T-helper 22 cell (primary cell): ENCODE measurements at places on chromosomes 5 and 9.

DNA sequence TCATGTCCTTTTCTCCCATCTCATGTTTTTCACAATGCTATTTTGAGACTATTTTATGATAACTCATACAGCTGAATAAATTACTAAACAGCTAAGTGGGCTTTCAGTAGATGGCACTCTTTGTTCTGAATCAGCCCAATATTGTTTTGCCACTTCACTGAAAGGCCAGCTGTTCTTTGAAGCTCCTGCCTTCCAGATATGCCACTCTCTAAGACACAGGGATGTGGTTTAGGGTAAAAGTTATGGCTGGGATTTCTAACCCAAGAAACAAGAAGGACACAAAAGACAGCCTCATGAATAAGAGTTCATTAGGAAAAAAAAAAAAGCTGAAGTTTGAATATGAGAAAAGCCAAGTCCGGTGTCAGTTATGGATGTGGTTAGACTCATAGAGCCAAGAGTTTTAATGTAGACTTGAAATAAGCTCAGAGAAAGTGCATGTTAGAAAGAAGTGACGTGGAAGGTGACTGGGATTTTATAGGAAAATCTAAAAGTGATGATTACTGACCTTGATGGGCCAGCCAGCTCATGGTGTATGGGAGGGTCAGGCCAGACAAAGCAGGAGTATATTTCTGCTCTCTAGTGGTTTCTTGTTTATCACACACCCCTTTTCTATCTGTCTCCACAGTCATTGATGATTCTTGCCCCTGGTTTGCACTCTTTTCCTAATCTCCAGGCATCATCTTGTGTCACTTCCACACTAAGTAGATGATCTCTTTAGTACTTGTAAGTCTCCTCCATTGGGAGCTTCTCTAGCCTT, 488.5 kb downstream of the NR2F1-AS1 start:
- no peak for DNase-seq

DNA sequence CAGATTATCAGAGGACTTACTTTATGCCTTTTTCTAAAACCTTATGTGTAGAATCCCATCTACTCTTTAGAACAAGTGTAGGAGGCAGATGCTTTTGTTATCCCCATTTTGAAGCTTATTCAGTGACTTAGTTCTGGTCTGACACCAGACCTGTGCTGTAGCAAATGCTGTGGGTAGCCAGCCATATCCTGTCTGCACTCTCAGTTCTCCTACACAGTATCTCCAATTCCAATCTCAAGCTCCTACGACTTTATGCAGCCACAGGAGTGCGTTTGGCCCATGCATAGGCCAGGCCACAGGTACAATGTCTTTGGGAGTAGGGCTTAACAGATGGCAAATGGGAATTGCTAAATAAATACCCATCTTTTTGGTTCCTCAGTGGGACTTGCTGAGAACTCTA, 292.6 kb downstream of the MCTP1 start:
- DNase-seq = no peak

DNA sequence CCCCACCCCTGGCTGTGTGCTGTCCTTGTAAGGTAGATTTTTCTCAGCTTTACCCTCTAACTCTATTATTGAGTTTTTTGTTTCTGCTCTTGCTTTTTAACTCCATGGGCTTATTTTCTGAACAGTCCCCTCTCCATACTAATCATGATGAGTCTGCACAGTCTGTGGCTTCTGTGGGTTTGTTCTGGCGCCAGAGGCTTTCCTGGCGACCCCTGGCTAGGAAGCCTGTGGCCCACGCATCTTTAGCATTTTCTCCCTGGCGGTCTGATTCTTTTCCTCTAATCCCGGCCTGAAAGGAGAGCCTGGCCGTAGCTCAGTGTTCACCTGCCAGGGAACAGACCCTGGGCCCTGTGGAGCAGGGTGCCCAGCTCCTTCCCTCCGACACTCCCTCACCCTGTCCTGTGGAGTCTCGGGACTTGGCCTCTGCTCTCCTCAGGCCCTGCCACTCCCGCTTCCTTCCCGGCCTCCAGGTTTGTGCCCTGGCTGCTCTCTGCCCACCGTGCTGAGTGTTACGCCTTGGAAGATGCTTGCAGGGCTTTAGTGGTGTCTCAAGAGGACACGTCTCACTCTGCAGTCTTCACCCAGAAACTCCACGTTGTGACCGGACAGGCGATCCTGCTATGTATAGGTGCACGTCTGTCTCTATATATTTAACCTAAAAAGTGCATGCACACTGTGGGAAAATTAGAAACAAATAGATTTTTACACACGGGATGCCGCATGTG, 31.7 kb upstream of the LRRC14B start:
- DNase-seq = no peak

- no peak for DNase-seq
Observed at GRCh38 chr5:1951165-1951816, 68.6 kb upstream of the IRX4 start.

GRCh38 chr5:172491481-172491880, 37.2 kb upstream of the SH3PXD2B start:
- no peak for DNase-seq

DNA sequence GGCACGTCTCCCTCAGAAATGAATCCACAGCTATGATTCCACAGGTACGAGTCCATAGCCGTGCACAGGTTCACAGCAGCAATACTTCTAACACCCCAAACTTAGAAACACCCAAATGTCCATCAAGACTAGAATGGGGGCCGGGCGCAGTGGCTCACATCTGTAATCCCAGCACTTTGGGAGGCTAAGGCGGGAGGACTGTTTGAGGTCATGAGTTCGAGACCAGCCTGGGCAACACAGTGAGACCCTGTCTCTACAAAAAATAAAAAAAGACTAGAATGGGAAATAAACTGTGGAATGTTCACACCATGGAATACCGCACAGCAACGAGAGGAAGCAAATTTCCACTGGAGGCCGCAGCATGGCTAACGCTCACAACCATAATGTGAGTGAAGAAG, 4.3 kb upstream of the DOLPP1 start:
- DNase-seq = no peak

DNA sequence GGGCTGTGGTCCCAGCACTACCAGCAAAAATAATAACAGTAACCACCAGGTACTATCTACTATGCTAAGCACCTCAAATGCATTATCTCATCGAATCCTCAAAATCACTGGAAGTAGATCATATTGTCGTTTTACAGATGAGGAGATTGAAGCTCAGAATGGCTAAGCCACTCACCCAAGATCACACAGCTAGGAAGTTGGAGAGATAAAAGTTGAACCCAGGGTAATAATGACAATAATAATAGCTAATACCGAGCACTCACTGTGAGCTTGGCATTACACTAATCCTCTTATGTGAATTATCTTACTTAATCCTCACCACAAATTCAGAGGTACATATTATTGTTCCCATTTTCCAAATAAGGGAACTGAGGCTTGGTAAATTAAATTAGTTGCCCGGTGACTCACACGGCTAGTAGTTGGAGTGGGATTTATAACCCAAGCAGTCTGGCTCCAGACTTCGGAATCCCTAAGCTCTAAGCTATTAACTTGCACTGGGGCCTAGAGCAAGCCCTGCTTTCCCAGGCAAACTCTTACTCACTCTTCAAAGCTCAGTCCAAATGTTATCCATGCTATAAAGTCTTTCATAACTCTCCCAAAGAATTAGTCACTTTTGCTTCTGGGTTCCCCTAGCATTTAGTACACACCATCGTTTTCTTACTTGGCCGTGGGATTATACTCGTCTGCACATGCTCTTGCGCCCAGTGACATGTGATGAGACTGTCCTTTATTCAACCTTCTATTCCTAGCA, 3.8 kb downstream of the ARSI start:
- DNase-seq = no peak

- DNase-seq = no peak
Observed at GRCh38 chr9:37301042-37301853, 121.2 kb upstream of the GRHPR start.

GRCh38 chr9:111622626-111623025, 8.5 kb upstream of the DNAJC25 start:
- DNase-seq = no peak

DNA sequence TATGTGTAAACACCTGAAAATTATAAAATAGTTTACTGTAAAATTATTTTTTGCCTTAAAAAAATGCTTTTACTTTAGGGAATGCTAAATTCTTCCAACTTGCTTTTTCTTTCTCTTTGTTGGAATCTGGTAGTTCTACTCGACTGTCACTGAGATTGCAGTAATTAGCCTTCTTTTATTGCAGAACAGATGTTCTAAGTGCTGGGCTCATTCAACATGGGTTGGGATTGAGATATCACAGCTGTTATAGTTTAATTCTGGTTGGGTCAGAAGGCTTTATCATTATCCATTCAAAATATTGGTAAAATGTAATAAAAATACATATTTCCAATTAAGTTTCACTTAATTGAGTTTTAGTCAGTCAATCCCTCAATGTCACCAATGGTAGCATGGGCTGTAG, 686.7 kb downstream of the CDH18 start:
- DNase-seq = no peak

GRCh38 chr9:16601991-16602390, 268.5 kb downstream of the BNC2 start:
- DNase-seq = no peak

GRCh38 chr5:32709750-32710549, 1.2 kb upstream of the NPR3 start:
- no peak for DNase-seq

DNA sequence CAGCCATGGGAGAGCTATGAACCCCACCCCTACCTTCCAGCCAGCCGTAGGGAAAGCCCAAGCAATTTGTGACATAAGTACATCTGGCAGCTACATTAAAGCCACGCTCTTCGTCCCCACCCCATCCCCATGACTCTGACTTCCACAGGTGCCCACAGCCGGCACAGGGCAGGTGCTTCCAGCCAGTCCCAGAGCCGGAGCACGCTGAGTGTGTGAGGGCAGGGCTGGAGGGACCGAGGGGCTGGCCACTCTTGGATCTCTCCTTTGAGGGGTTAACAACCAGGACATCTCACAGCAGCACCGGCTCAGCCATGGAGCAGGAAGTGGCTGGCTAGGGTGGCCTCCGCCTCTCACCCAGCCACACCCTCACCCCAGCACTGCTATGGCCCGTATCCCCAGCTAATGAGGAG, 2.4 kb upstream of the FAM78A start:
- DNase-seq = peak; percentile 34

DNA sequence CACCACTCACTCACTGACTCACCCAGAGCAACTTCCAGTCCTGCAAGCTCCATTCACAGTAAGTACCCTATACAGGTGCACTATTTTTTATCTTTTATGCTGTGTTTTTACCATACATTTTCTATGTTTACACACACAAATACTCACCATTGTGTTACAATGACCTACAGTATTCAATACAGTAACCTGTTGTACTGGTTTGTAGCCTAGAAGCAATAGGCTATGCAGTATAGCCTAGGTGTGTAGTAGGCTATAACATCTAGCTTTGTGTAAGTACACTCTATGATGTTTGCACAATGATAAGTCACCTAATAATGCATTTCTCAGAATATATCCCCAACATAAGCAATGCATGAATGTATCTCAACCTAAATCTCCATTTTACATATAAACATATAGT, 541.1 kb downstream of the NR2F1-AS1 start:
- DNase-seq = no peak

DNA sequence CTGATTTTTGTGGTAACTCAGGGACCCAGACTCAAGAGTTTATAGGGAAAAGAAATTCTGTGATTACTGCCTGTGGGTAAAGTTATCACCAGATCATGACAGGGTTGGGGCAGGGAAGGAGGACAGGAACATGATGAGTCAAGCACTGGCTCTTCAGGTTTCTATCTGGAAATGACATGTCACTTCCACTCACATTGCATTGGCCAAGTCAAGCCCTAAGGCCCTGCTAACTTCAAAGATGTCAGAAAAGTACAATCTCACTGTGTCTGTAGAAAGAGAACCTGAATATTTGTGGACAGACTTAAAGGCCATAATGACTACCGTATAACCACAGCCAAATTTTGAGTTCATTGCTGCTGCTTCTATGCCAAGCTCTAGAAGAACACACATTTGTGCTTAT, 187.7 kb downstream of the TLE4 start:
- DNase-seq = no peak

DNA sequence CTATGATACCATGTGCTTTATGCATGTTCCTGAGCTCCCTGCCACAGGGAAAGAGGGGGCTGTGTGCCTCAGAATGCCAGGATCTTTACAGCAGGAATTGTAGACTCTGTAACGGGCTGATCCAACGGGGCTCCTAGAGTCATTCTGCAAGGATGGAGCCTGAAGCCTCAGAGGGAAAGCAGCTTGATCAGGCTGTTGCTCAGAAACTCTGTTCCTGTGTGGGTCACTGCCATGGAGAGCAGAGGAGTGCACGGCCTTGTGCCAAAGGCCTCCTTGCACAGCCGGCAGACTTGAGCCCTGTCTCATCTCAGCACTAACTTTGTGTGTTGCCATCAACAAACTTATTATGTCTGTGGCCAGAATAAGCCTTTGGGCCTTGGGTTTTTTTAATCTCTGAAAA, 51.8 kb downstream of the AMBP start:
- no peak for DNase-seq

DNA sequence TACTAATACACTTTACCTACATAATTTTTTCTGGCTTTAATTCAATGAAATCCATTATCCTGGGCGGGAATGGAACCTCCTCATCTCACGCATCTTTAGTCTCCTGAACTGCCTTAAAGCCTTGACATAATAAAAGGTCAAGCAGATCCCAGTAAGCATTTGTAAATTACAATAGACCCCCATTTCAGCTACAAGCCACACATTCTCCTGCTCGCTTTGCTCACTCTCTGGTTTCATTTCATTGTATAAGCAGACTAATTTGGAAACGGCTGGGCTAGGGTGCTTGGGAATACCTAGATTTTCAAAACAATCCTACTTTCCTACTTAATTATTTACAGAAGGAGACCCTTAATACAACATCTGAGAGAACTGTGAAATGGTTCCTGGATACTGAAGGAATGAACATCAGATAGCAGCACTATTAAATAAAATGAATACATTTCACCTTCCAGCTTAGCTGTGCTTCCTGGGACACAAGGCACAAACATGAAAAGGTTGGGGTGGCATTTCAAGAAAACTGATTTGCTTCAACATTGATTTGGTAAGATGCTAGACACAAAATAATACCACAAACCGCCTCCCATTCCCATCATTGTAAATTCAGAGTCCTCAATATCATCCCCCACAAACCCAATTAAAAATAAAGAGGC, 1.5 kb downstream of the JAKMIP2 start:
- no peak for DNase-seq
